ENCODE measurements at places on chromosomes 16 and 17. TPM values are rescaled to one million over a fixed set of nuclear protein-coding genes. Genes with fewer than 3 reads are reported as not detected.

Gene ORC6
- total RNA-seq, result 94.9 TPM

Gene ZFHX3
- 0.79 TPM for total RNA-seq

Gene TRAF7
- total RNA-seq, result 108 TPM

Gene PIGL
- 36.4 TPM for total RNA-seq

Gene UBB
- 1,658 TPM for total RNA-seq

Gene CRYM
- total RNA-seq, result 21.0 TPM

Gene KCTD19
- 0.75 TPM for total RNA-seq

Gene ITGAL
- not detected for total RNA-seq

Gene APOH
- not detected for total RNA-seq

Gene HIGD1B
- not detected for total RNA-seq

Gene RPRML
- total RNA-seq, result not detected

Gene PRR35
- 0.62 TPM for total RNA-seq

Gene NPIPA2
- total RNA-seq, result 11.0 TPM

Gene SSTR5
- 1.5 TPM for total RNA-seq

Gene BCL6B
- total RNA-seq, result 1.3 TPM

Gene KAT7
- total RNA-seq, result 77.8 TPM
